Bronchial smooth muscle cell (primary cell): ENCODE measurements at places on chromosomes 4 and X. TPM values are rescaled to one million over a fixed set of nuclear protein-coding genes. Genes with fewer than 3 reads are reported as not detected.

The CSN1S1 gene
- total RNA-seq, result not detected in 2 replicates

The AKAP4 gene
- not detected in 2 replicates for total RNA-seq

The ARHGAP36 gene
- total RNA-seq, result not detected in 2 replicates

The ASB12 gene
- total RNA-seq, result 0.16 and 0.17 TPM in 2 replicates

The TENM3 gene
- total RNA-seq, result 1.7 and 6.0 TPM in 2 replicates

The SLC16A2 gene
- 7.4 and 13.2 TPM in 2 replicates for total RNA-seq

The LRAT gene
- total RNA-seq, result 0.17 and 0.47 TPM in 2 replicates

The GRIA3 gene
- 2.1 and 6.6 TPM in 2 replicates for total RNA-seq

The MAGEA9B gene
- not detected in 2 replicates for total RNA-seq

The CCDC149 gene
- 10.1 and 17.9 TPM in 2 replicates for total RNA-seq

The PLXNB3 gene
- 0.77 and 0.95 TPM in 2 replicates for total RNA-seq

The AR gene
- 4.7 and 5.0 TPM in 2 replicates for total RNA-seq

The MAGEA4 gene
- total RNA-seq, result not detected in 2 replicates

The ADAM29 gene
- not detected in 2 replicates for total RNA-seq

The DGKK gene
- total RNA-seq, result not detected in 2 replicates

The TBC1D9 gene
- 22.4 and 22.8 TPM in 2 replicates for total RNA-seq

The P2RY4 gene
- under 0.01 TPM in 1 of 2 replicates, not detected in the other for total RNA-seq

The DCTD gene
- 84.6 and 93.8 TPM in 2 replicates for total RNA-seq

The CT55 gene
- total RNA-seq, result not detected in 2 replicates

The PLRG1 gene
- total RNA-seq, result 67.5 and 97.6 TPM in 2 replicates
